Cerebellar nuclear complex (tissue), 1 donor: ENCODE measurements at places on chromosomes 13 and 19.

- no peak for DNase-seq
These were observed 1.0 kb upstream of the CRYL1 start for GRCh38 chr13:20526664-20527063.

DNA sequence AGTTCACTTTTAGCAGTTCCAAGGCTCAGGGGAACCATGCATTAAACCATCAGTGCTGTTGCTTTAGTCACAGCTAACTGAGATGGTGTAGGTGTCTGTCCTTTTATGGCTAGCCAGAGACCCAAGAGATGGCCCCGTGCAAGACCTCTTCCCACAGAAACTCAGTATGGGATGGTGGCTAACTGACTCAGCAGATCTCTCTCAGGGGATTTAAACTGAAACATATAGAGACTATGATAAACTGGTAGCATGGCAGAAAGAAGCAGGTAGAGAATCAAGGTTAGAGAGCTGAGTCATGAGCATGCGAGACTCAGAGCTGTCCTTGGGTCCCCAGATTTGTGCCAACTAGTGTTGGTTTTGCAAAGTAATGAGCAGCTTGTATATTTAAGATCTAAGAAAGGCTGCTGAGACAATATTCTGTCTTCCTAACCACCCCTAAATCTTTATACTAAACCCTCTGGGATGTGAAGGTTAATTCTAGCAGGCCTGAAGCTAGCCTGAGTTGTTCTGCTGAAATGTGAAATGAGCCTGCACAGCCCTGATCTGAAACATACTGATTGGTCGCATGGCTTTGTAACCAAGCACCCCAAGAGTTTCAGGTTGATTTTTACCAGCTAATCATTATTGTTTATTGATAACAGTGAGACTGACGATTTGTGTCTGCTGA, 6.5 kb upstream of the SCEL start:
- no peak for DNase-seq

- DNase-seq: no peak
These were observed 35.8 kb downstream of the STOML3 start for GRCh38 chr13:38954844-38955243.

- DNase-seq: no peak
These were observed 12.4 kb upstream of the TINCR start for GRCh38 chr19:5580161-5580571.

DNA sequence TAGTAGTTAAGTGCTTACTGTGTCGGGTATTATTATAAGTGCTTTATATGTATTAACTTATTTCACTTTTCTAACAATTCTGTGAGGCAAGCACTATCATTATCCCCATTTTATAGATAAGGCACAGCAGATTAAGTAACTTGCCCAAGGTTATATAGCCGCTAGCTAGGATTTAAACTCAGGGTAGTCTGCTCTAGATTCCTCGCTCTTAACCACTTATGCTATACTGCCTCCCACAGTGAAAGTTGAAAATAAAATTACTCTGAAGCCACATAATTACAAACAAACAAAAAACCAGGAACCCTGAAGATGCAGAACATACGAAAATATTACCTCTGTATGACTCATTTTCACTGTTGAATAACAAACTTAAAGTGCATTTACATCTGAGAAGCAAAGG, 3.9 kb downstream of the TEX30 start:
- no peak for DNase-seq

GRCh38 chr13:27975564-27976361, 6.6 kb upstream of the CDX2 start:
- DNase-seq: no peak

- no peak for DNase-seq
These were observed 632.1 kb downstream of the DIAPH3 start for GRCh38 chr13:59531571-59532091.

GRCh38 chr13:23621316-23621645, 51.1 kb downstream of the TNFRSF19 start:
- no peak for DNase-seq

DNA sequence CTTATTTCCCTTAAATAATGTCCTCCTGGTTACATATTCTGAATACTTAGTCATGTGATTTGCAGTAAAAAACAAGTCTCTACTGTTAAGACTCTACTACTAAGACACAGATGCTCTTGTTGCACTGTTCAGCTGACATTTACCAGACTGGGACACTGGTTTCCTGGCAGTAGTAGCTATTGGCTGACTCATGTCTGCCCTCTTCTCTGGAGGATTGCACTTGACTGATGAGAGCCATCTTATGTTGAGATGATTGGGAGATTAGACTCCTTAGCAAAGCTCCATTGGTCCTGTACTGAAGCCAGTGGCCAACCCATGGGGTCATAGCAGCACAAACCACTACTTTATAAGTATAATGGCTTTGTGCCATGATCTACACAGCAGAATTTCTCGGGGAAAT, 1672.6 kb upstream of the PCDH20 start:
- no peak for DNase-seq

DNA sequence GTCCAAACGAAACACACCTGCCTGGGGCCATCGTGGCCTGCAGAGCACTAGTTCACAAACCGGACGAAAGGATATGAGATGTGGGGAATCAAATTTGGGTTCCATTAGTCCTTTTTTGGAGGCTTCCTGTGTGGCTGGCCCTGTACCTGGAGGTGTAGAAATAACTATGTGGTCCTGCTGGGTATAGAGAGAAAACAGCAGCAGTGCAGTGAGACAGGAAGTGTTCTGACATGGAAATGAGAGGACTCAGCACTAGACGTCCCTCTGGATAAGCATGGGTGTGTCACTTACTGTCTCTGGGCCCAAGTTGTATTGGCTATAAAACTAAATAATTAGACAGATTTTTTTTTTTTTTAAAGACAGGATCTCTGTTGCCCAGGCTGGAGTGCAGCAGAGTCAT, 12.3 kb downstream of the KDELR1 start:
- no peak for DNase-seq

DNA sequence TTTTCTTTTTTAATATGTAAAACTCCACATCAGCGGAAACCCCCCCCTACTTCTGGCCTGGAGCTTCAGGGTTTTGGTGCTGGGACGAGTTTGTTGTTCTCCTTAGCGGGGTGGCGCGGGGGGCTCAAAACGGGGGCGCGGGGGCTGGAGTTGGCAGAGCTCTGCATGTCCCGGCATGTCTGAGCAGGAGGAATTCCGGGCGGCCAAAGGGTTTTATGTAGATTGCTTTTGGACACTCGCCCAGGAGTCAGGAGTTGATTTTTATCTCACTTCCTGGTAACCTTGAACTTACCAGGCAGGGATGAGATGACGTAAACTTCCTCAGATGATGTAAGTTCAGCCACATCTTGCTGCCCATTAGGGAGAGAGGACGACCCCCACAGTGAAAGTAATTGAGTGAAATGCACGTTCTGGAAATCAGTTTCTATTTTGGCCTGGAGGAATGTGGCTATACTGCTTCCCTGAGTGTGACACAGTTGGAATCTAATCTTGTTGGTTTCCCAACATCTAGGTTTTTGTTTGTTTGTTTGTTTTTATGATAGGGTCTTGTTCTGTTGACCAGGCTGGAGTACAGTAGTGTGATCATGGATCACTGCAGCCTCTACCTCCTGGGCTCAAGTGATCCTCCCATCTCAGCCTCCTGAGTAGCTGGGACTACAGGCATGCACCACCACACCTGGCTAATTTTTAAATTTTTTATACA, 21.0 kb upstream of the GDF15 start:
- DNase-seq: no peak

GRCh38 chr19:4676955-4677731, 7.0 kb upstream of the MYDGF start:
- no peak for DNase-seq
